ENCODE measurements at places on chromosomes 3 and 15.

- DNase-seq = no peak
These were observed 45.8 kb downstream of the PARP15 start for GRCh38 chr3:122623031-122623829.

GRCh38 chr3:32743934-32744333, 58.9 kb downstream of the CNOT10 start:
- DNase-seq = no peak

DNA sequence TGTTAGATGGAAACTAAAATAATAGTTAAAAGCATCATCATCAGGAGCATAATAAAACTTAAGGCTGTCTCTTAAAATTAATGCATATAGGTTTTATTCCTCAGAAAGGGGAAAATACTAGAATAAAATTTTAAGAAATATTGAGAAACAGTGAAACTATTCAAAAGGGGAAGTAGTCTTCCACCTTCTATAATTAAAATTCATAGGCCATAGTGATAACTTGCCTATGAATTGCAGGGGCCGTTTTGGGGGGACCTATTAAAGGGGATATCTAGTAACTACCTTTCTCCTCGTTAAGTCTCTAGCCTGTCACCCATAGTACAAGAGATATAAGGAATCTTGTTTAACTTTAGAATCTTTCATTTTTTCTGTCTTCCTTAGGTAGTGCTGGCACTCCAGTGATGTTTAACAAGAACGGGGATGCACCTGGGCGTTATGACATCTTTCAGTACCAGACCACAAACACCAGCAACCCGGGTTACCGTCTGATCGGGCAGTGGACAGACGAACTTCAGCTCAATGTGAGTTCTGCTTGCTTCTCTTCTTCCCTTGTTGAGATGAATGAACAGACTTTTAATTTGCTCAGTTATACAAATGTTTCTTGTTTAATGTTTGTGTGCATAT, 600.4 kb downstream of the GRM7 start:
- no peak for DNase-seq

DNA sequence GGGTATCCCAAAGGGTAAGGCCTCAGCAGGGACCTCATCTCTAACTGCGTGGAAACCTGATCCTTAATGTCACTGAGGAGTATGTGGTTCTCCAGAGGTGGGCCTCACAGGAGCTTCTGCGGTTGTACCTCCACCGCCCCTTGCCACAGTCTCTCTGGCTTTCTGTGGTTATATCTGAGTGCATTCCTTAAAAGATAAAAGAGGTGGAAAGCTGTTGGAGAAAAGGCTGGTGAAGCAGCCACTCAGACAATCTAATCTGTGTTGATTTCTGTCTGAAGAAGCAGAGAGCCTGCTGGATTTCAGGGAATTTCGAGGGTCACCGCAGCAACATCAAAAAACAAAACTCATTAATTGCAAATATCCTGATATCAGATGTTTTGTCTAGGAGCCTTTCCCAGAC, 51.4 kb downstream of the SEMA6D start:
- no peak for DNase-seq

DNA sequence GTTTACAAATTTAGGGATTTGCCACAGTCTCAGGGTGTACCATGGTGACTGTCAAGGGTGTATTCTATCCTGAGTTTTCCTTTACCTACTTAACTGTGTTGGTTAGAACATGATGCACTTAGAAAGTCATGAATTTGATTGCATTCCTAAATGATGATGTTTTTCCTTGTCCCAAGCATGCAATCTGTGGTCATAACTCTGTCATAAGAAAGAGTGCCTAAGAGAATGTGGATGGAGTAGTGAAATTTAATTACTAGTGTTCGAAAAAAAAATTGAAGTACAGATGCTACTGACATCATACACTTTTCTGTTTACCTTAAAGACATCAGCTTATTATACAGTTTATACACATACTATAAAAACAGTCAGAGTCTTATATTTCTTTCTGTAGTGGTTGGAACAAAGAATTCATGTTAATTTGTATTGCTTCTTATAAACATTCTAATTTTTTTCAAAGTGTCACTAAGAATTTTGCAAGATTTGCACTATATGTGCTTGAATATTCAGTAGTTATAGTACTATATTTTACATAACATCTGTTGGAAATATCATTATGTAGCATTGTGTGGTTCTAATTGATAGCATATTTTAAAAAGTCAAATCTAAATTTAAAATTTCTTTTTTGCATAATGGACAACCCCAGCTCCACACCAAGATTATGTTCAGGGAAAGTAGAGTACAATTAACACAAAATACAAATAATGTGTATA, 231.3 kb upstream of the KCNMB2 start:
- no peak for DNase-seq

DNA sequence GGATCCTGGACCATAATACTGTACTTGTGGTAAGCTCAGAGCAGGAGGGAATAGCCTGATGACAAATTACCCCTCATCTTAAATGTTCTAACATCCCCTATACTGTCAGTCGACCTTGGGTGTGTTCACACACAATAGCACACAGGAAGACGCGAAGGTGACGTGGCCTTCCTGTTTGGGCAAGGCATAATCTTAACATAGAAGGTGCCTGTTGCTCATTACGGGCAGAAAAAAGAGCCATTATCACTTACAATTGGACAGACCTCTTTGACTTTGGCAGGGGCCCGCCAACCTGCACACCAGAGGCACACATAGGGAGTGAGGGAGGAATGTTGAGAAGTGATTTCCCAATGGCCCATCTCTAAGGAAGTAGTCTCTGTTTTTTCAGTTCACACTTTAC, 144.2 kb downstream of the ANO10 start:
- peak; percentile 65 for DNase-seq

DNA sequence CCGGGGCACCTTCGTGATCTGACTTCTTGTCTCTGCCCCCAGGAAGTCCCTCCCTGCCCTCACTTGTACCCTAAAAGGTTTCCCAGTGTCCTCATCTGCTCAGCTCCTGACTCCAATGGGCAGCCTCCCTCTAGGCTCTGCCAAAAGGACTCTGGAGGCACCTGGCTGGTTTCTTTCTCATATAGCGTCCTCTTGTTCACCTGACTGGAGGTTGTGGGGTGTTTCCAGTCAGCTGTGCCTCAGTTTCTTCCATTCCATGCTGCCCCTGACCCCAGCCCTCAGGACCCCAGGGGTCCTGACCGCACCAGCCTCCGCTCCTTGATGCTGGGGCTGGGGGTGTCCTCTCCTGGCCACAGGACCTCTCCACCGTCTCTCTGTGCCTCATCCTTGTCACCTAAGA, 2.5 kb downstream of the PRR23E start:
- no peak for DNase-seq

DNA sequence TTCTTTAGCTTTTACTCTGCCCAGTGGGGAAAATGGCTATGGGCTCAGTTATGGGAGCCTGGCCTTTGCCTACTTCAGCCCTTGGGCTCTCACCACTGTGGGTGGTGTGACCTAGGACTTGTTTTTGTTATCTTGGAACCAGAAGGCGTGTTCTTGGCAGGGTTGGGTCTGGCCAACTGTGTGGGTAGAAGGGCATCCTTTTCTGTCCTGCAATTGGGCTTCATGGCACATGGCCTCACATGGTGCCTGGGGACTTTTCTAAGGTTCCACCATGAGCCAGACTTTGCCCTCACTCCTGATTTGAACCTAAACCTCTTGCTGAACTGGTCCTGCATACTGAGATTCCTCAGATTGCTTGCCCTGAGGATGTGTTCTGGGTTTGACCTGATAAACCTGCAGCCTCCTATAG, 1.7 kb downstream of the GLYCTK start:
- DNase-seq = no peak

DNA sequence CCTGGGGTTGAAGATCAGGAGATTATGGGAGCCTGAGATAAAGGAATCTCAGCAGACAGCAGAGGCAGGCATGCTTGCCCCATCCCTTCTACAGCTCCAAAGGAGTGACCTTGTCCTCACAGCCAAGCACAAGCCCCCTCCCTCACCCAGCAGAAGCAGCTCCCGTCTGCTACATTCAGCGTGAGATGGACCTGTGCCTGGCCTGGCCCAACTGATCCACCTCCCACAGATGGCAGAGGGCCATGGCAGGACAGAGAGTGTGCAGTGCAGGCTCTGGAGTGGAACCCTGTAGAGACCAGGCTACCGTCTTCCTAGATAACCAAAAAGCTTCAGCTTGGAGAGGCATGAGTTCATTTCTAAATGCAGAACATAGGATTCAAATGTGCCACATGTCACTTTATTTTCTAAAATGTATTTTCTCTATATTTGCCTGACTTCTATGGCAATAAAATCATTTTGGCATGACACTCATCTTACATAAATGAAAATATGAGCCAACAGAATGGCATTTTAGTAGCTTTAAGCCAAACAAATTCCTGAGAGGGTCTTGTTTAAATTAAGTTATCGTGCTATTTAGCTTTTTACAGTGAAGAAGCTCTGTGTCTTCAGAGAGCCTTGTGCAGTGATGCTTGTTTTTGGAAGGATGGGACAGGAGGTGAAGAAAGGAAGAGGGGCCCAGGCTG, 43.7 kb downstream of the SLC12A8 start:
- DNase-seq = no peak

DNA sequence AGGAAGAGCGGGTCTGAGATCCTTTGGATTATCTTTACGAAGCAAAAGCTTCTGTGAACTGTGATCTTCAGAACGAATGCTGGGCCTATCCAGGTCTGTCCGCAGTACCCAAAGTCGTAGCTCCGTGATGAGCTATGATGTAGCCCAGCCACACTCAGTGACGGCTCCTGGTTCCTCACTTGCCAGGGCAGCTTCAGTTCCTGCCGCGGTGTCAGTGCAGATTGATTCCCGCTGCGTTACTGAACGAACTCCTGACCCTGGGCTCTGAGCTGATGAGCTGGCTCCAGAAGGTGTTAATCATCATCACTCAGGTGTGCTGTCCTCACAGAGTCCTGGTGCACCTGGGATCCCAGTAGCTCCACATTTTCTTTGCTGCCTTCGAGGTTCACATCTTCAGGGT, 45.0 kb downstream of the TMEM44 start:
- no peak for DNase-seq

- DNase-seq = no peak
These were observed 77.4 kb downstream of the SEC22A start for GRCh38 chr3:123279121-123279520.

DNA sequence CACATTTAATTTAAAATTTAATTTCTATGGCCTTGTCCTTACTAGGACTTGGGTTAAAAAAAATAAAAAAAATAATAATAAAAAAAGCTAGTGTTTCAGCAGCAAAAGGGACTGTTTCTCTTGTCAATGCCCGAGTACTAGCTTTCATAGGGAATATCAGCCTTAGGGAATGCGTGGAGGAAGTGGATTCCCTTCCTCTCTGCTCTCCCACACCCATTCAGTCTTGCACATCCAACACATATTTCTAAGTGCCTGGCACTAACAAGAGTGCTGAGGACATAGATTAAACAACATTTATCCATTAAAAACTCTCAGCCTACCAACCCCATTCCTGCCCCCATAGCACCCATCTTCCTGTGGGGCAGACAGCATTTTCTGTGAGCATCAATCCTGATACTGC, 6.2 kb downstream of the ZNF385D start:
- DNase-seq = no peak

Data from effector CD4-positive, alpha-beta T cell (primary cell).